ENCODE measurements at places on chromosomes 2 and 18. TPM values are rescaled to one million over a fixed set of nuclear protein-coding genes. Genes with fewer than 3 reads are reported as not detected.

RPL37A gene
- 3,954 TPM for total RNA-seq

MGAT4A gene
- not detected for total RNA-seq

KCNG2 gene
- 1.9 TPM for total RNA-seq

RBMS1 gene
- total RNA-seq = 78.7 TPM

CYB5A gene
- 85.2 TPM for total RNA-seq

TFPI gene
- 147 TPM for total RNA-seq

ANKRD30B gene
- total RNA-seq = not detected

HDHD2 gene
- total RNA-seq = 12.9 TPM

COL3A1 gene
- total RNA-seq = 3,691 TPM

TOGARAM2 gene
- 0.47 TPM for total RNA-seq
